Right ventricle myocardium inferior (tissue), 1 donor: ENCODE measurements at places on chromosomes 7 and 10.

GRCh38 chr10:71696628-71697326 lies 22.8 kb downstream of the C10orf105 start:
- DNase-seq = peak; percentile 82

- DNase-seq = no peak
Observed at GRCh38 chr10:29563420-29564035, 71.2 kb downstream of the SVIL start.

DNA sequence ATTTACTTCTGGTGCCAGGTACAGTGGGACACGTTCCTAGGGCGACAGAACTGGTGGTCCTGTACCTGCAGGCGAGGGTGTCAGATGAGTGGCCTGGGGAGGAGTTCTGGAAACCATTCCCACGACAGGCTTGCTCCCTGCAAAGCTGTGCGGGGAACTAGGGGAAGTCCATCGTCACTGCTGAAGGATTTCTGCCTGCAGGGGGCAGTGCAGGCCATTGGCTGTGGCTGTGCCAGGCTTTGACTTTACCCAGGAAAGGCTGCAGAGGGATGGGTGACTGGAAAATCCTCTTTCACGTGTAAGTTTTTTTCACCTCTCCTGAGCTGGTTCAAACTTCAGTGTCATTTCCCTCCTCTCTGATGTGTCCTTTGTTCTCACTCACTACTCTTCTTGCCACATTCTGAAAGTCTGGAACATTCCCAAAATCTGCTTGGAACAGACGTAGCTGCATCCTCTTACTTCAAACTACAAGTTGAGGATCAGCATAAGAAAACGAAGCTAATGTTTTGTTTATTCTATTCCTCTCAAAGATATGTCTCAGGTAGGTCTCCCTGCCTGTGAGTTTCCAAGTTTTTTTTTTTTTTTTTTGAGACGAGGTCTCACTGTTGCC lies 126.5 kb downstream of the SH2D4B start:
- peak; percentile 88 for DNase-seq

DNA sequence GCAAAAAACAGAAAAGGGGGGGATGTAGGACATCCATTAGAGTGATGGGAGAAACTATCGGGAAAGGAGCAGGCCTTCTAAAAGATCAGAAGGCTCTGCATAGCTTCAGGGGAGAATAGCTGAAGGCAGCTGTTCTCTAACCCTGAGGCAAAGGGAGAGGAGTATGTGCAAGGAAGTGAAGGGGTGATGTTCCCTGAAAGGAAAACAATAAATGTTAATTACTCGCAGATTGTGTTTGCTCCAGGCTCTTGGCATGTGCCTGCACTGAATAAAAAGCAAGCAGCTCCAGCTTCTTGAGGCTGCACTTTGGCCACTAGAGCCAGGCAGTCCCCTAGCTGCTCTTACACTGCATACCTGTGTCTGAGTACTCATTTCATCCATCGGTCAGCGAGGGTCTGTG lies 14.4 kb upstream of the STARD3NL start:
- no peak for DNase-seq

- DNase-seq = no peak
Observed at GRCh38 chr10:1532636-1533035, 204.7 kb downstream of the ADARB2 start.

GRCh38 chr7:128672927-128673517 lies 930 bp downstream of the GARIN1A start:
- no peak for DNase-seq

- DNase-seq = no peak
Observed at GRCh38 chr10:15293862-15294842, 76.9 kb downstream of the FAM171A1 start.

DNA sequence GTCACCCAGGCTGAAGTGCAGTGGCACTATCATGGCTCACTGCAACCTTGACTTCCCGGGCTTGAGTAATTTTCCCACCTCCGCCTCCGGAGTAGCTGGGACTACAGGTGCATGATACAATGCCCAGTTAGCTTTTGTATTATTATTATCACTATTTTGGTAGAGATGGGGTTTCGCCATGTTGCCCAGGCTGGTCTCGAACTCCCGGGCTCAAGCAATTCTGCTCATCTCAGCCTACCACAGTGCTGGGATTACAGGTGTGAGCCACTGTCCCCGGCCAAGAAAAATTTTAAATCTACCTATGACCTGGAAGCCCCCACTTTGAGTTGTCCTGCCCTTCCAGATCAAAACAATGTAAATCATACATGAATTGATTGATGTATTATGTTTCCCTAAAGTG lies 38.8 kb downstream of the CCDC6 start:
- DNase-seq = no peak

- no peak for DNase-seq
Observed at GRCh38 chr7:128807191-128807590, 15.4 kb downstream of the CCDC136 start.
